ENCODE measurements at places on chromosomes 4 and X. TPM values are rescaled to one million over a fixed set of nuclear protein-coding genes. Genes with fewer than 3 reads are reported as not detected.
A peak's percentile ranks its signal among the peaks of the same experiment; 100 is the strongest.

CCDC110 gene
- total RNA-seq = 3.0 TPM

RBMX2 gene
- total RNA-seq = 15.9 TPM

CXCL8 gene
- 48.3 TPM for total RNA-seq

HADH gene
- total RNA-seq = 63.0 TPM

SULT1E1 gene
- total RNA-seq = 0.12 TPM

DMP1 gene
- total RNA-seq = not detected

ADGRL3 gene
- total RNA-seq = 6.8 TPM

CT45A2 gene
- total RNA-seq = not detected

PNCK gene
- total RNA-seq = 5.9 TPM

FGFR3 gene
- 0.25 TPM for total RNA-seq

TASL gene
- total RNA-seq = 0.74 TPM

SHROOM4 gene
- total RNA-seq = 7.2 TPM

GRCh38 chrX:107669885-107670628 lies 41.7 kb downstream of the PRPS1 start:
- DNase-seq = no peak

GRCh38 chr4:79996851-79997250 lies 76.2 kb downstream of the ANTXR2 start:
- no peak for DNase-seq

DNA sequence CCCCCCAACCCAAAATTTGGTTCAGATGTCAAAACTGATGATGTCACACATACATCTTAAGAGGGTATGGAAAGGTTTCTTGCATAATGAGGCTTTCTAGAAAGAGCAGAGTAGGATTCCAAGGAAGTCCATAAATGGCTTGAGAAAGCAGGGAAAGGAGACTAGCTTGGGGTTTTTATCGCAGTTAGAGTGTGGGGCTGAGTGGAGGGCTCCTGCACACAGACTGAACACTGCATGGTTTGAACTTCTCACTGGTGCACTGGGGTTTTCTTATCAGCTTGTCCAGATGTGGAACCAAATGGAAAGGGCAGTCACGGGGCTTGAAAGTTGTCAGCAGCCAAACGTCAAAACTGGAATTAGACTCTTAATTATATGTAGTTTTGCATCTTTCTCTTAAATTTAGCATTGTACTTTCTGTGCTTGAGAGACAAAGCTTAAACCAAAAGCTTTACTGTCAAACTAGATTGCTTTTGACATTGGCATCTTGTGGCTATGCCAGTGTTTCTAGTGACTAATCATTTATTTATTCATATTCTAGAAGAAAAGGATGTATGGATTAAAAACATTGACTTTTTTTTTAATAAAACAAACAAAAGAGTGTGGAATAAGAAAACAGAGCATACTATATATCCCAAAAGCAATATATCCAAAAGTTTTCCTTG lies 78.3 kb upstream of the STIM2 start:
- no peak for DNase-seq

- DNase-seq = no peak
Observed at GRCh38 chr4:121428721-121429120, 47.9 kb upstream of the QRFPR start.

DNA sequence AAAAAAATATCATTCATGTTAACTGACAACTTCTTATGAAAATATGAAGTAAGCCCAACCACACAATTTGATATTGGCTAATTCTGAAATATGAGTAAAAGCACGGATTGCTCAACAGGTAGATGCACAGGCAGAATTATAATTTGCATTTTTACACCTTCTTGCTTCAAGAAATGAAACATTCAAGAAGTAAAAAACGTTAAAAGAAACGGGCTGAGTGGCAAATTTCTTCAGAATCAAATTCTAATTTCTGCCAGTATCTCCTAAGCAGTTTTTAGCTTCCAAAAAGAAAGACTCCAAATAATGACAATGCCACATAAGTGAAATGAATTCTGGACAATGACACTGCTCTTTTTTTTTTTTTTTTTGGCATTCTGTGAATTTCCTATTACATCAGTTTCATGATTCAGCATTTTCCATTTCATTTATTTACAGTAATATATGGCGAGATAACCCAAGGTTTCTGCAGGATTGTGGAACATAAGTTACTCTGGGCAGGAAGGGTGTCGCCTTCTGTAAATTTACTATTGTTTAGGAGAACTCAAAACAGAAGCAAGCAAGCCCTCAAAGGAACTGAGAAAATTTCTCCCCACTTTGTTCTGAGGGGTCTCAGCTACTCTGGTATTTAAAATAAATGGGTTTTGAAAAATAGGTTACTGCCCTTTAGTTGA lies 1.4 kb downstream of the SEL1L3 start:
- no peak for DNase-seq

GRCh38 chrX:65502618-65503017 lies 32.0 kb downstream of the LAS1L start:
- no peak for DNase-seq

DNA sequence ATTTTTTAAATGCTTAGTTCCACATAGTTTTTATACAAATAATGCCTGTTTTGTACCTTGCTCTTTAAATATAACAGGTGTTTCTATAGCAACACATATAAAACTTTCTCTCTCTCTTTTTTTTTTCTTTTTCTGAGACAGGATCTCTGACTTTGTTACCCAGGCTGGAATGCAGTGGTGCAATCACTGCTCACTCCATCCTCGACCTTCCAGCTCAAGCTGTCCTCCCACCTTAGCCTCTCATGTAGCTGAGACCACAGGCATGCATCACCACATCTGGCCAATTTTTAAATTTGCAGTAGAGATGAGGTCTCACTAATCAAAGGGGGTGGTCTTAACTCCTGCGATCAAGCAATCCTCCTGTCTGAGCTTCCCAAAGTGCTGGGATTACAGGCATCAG lies 18.3 kb upstream of the SULT1E1 start:
- DNase-seq = no peak

DNA sequence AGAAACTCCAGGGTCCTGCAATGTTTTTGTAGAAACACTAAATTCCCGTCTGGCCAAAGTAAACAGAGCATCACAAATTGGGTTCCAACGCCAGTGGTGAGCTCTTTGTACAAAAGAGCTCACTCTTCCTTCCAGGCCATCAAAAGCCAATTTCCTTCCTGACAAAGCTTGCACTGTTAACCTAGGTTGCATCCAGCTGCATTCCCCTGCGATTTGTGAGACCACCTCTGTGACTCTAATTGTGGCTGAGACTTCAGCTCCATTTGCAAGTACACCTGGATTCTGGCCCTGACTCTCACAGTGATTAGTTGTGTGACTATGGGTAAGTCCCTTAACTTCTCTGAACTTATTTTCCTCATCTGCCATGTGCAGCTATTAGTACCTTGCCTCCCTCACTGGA lies 212.5 kb upstream of the CXorf66 start:
- DNase-seq = no peak

DNA sequence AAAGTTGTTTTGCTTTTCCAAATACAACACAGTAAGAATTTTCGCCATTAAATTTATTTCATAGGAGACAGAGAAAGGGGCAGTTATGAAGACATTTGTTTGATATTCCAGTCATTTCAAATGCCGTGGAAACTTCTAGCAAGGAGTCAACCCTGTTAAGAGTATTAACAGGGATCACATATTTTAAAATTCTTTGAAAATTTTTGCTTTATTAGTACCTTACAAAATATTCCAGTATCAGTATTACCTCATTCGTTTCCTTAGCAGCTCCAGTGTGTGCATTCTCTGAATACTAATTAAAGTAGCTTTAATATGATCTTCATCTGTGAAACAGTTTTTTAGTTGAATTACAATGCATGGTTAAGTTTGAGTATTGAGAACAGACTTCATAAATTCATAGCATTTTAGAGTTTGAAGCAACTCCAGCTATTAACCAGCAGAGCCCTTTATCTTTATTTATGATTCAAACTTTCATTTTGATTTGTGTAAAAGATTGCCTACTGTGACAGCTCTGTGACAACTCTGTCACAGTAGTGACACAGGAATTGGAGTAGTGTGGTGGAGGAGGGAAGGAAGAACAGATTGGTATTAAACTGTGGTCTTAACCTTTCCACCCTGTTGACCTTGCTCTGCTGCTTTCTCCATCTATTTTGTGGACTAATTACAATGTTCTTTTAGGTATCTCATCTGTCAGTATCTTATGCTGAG lies 86.3 kb downstream of the PDLIM5 start:
- DNase-seq = no peak

GRCh38 chr4:5048721-5049120 lies 2.6 kb upstream of the STK32B start:
- DNase-seq = no peak

DNA sequence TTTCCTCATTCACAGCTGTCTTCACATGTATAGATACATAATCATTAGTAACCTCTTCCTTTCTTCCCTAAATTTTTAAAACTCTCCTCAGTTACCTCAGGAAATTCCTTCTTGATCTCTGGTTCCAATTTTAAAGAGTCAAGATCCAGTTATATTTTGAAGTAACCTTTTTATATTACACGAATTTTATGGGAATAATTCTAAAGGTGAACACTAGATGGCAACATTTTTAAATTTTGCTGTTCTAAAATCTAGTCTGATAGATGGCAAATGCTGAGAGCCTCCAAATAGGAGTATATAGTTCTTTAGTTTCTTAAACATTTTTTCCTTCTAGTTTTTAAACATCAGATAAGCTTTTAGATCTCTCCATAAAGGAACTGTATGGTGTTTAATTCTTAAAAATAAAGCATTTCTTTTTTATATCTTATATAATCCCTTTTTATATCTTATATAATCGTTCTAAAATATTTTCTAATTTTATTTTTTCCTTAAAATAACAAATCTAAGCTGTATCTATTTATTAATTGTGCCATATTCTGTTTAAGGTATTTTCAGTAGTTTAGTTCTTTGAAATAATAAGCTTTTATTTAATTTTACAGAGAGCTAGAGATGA lies 37.9 kb upstream of the PAPSS1 start:
- no peak for DNase-seq

GRCh38 chr4:113673450-113673849 lies 88.1 kb downstream of the CAMK2D start:
- no peak for DNase-seq

GRCh38 chr4:166724369-166724768 lies 509.9 kb downstream of the SPOCK3 start:
- no peak for DNase-seq

GRCh38 chr4:139889264-139889663 lies 223.6 kb downstream of the MGST2 start:
- DNase-seq = no peak

- DNase-seq = no peak
Observed at GRCh38 chr4:188930822-188931221, 791.6 kb downstream of the TRIML1 start.

DNA sequence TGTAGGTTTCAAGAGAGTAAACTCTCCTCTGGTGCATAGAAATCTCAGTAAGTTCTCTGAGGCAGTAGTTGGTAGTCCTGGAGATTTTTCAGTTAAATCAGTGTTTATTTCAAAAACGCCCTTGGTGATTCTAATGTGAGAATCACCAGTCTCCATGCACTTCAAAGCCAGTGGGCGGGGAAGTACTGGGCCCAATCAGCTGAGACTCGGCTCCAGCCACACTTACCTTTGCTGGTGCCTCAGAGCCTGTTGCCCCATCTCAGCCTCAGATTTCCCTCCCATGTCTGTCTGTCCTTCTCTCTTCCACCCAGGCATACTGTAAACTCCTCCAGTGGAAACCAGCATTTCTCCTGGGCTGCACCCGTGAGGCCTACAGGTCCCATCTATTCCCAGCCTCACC lies 7.4 kb upstream of the MGST2 start:
- peak; percentile 25 for DNase-seq

DNA sequence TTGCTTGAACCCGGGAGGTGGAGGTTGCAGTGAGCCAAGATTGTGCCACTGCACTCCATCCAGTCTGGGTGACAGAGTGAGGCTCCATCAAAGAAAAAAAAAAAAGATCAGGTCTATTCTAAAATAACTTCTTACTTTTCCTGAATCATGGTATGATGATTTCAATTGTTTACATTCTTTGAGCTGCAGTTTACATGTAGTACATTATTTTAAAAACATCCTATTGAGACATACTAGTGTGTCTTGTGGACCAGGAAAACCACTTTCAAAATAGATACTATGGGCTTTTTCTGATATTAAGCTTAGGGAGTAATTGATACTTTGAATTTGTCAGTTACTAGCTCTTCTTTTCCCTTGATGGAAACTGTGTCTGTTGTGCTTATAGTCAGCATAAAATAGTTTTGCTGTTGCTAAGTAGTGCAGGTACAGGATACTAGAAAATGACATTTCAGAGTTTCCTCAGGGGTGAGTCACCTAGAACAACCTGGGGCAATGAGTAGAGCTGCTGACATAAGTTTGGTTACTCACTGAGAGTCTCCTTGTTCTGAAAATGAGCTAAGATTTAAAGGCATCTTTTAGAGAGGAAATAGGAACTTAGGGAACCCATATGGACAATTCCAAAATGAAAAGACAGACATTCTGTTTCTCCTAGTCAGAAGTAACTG lies 53.2 kb upstream of the C4orf54 start:
- DNase-seq = no peak

DNA sequence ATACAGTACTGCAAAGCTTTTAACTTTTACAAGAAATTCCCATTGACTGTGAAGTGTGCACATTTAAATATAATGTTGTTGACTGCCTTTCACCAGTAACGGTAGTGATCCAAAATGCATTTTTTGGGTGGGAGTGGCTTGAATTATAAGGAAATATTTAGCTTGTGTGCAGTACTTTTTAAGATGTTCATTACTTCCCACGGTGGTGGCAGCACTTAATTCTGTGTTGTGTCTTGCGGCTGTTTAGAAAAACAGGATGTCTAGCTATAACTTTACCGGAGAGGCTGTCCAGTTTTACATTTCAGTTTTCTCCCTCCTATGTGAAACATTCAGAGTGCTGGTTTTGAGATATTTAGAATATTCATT lies 1.7 kb downstream of the TMEM131L start:
- DNase-seq = no peak

DNA sequence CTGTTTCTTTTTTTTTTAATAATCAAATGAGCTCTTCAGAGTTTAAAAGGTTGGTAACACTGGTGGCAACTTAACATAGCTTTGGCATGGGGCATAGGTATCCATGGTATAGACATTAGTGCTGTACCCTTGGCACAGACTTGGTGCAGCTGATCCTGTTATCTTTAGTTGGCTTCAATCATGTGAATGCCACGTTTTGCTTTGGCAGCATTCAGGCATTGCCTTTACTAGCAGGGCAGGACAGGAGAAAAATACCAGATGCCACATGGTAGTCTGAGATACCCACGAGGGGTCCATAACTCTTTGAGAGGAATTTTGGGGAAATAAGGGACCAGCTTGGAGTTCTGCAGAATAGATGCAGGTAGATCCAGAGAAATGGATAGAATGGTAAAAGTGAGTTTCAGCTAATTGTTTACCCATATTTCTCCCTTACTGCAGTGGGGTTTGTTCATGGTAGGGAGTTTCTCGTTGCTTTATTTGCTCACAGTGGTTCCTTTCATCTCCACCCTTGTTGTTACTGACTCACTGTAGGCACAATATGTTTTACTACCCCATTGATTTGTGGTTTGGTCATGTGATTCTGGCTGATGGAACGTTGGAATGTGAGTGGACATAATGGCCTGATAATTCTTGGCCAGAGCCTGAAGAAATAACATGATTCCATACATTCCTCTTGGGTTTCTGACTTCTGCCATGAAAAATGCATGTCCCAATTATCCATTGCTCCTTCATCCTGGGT lies 342.7 kb downstream of the GLUD2 start:
- DNase-seq = no peak

- DNase-seq = no peak
Observed at GRCh38 chr4:58566260-58566659, 1456.1 kb upstream of the IGFBP7 start.
